ENCODE measurements at places on chromosomes 11 and 22.
A peak's percentile ranks its signal among the peaks of the same experiment; 100 is the strongest.

- no peak for DNase-seq
Measured at GRCh38 chr11:63017306-63017974, 1.8 kb upstream of the SLC22A8 start.

DNA sequence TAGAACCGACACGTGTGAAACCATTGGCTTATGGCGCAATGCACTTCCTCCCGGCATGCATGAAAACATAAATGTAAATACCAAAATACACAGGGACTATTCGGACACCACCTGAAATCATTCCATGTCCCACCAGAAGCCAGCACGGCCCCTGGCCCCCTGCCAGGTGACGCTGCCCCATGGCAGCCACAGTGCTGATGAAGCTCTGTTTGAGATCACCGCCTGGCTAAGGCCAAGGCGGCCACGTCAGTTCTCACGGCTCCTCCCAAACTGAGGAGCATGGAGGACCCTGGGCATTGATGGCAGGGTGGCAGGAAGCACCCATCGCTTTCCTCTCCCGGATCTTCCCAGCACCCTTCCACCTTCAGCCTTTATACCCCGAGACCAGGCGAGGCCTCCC, 89.5 kb downstream of the CDKN1C start:
- DNase-seq = no peak

DNA sequence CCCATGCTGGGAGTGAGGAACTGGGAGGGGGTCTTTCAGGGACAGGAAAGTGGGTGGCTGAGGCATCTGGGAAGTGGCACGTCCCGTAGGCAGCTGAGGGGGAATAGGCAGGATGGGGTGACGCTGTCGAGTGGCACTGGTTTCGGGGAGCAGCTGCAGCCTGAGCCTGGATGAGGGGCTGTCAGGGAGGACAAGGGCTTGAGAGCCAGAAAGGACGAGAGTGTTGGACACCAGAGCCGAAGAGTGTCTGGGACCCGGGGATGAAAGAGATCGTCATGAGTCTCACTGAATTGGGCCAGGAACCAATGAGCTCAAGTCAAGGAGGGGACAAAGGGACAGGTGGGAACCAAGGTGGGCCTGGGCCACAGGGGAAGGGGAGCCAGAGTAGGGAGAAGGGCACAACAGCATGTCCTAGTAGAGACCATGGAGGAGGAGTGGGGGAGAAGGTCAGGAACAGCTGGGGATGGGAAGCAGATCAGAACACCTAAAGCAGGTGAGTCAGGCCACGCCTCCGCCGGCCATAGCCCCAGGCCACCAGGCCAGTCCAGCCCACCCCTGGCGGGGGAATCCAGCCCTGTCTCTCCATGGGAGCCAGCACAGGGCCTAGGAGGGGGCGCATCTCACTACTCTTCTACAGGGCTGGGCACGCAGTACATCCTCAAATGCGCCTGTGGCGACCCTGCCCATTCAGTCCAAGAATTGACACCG, 4.2 kb downstream of the RAB3IL1 start:
- DNase-seq = no peak

DNA sequence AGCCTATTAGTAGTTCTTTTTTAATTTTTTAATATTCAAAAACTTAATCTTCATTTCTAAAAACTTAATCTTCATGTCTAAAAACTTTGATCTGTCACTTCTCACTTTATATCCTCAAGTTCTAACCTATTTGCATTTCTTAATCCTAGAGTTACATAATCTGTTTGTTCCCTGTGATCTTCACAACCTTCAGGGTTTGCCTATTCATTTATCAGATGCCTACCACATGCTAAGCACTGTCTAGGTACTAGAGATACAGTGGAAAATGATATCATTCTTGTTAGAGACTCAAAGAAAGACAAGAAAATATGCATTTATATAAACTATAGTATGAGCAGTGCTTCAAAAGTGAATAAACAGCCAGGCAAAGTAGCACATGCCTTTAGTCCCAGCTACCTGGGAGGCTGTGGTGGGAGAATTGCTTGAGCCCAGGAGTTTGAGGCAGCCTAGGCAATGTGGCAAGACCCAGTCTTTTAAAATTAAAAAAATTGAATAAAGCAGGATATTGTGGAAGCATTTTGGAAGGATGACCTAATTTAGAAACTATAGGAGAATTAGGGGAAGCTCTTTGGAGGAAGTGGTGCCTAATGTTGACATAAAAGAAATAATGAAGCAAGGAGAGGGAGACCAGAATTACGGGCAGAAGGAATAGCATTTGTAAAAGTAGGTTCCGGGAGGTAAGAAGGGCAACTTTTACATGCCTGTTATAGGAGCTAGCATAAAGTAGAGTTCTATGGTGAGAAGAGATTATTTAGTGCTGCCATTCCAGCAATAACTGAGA, 54.4 kb upstream of the GRK2 start:
- no peak for DNase-seq

DNA sequence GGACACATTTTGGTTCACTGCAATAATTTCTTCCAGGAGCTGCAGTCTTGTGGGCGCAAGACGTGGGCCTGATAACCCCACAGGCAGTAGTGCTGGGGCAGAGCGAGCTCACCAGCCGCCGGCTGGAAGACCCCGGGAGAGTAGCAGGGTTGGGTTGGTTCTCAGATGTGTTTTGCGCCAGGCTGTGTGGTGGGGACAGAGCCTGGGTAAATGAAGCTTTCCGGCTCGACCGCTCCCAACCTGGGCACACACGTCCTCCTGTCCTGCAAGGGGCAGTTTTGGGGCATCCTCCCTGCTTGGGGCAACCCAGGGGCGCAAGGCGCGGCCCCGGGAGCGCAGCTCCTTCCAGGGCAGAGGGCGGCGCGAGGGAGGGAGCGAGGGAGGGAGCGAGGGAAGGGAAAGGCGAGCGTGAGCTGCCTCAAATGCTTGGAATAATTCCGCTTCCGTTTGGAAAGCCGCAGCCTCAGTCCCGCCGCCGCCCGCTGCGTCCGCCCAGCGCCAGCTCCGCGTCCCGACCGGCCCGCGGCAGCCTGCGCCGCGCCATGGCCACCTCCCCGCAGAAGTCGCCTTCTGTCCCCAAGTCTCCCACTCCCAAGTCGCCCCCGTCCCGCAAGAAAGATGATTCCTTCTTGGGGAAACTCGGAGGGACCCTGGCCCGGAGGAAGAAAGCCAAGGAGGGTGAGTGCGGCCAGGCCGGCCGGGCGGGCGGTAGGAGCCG, at the start of gene PARVA:
Gene PARVA (plus strand): TSS at position 466 of the 718 bp plus-strand sequence. CDS start 77 bp downstream, at position 543.
- peak; percentile 81 for DNase-seq

DNA sequence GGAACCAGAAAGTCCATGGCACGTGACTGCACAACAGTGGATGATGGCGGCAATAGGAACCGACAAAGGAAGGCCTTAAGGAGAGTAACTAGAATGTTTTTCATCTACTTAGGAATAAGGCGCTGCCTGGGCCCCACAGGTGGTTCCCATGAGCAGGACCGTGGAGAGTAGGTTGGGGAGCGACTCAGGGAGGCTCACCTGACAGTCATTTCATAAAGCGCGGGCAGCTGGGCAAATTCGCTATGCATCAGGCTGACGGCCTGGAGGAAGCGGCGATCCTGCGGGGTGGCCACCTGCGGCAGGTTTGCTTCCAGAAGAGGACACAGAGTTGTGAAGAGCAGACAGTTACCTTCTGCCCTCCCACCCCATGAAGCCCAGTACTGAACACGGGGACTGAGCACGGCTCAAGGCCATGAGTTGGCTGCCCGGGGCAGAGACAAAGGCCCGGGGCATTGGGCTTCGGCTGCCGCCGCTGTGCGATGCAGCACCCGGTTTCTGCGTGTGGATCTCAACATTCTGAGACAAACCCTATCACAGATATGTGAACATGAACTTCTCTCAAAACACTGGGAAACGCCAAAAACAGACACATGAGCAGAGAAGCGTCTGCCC, 25.8 kb downstream of the HPS4 start:
- DNase-seq = no peak

DNA sequence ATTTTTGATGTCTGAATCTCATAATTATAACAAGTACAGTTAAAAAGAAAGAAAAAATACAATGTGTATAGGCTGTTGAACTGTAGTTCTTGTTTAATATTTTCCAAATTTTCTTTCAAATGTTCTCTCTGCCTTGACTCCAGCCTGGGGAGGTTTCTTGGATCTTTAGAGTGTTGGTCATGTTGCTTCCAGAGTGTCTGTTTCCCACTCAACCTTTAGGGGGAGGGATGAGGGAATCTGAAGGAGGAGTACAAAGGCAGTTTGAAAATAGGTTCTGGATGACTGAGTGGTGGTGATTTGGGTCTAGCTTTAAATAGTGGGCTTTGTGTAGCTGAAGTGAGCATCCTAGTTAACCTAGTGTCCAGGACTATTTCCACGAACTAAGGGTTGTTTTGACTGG, 2.0 kb downstream of the CTNND1 start:
- peak; percentile 50 for DNase-seq

DNA sequence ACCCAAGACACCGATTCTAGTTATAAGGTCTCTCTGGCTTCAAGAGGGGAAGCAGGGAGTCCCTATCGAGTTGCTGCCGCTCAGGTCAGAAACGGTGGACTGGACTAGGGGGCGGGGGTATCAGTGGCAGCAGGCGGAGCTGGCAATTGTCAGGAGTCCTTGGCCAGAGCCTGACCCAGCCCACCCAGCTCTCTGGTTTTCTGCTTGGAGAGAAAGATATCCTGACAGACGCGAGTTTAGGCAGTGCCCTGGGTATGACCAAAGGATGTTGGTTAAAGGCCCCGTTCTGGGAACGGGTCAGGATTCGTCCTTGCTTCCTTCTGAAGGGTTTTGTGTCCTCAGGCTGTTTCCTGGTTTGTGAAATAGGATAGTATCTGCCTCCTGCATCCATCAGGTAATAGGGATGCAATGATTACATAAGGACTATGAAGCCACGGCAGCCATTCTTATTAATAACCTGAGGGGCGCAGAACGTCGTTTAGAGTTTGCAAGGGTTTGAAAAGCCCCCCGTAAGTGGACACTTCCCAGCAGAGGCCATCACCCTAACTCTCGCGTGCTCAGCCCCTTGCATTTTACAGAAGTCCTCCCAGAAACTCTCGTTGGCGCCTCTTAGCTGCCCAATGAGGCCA, 700 bp upstream of the DEPDC5 start:
- DNase-seq = peak; percentile 22

DNA sequence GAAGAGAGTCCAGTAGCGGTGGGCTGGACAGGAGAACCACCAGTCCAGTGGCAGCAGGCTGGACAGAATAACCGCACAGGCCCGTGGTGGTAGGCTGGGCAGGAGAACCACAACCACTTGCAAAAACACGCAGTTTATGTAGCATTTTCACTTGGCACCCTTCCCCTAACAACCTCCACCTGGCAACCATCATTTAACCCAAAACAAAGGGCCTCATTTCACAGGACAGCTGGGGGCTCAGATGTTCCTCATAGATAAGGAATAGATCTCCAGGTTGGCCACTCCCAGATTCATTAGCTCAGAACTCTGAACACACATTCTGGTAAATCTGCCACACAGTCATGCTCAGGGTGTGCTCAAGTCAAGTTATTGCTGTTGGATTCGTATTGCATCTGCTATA, 41.2 kb downstream of the SYTL2 start:
- DNase-seq = no peak

All from fibroblast of villous mesenchyme (primary cell).